Dorsolateral prefrontal cortex (tissue), 122 donors: ENCODE measurements at places on chromosomes 1 and 21.

GRCh38 chr1:205571747-205572146 lies 60.1 kb downstream of the ELK4 start:
- no peak for DNase-seq

DNA sequence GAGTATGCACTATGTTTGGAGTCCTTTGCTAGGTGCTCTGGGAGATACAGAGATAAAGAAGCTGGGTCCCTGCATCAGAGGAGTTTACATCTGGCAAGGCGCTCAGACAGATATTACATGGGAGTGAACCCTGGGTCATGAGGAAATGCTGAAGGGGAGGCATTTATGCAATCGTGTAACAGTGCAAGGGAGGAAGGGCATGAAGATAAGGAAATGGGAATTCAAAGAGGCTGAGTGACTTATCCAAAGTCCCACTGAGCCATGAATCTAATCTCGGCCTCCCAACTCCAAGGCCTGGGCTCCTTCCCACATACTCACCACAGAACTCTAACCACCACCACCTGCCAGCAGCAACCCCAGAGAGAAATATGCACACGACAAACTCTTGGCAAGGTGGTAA lies 51.6 kb downstream of the FAM163A start:
- DNase-seq = no peak

- no peak for DNase-seq
These were observed 78.4 kb upstream of the DNAJC6 start for GRCh38 chr1:65230731-65231481.

GRCh38 chr1:162212713-162213112 lies 143.2 kb downstream of the NOS1AP start:
- DNase-seq = no peak
